AG08396 (cell line): ENCODE measurements at places on chromosomes 3 and 15.

DNA sequence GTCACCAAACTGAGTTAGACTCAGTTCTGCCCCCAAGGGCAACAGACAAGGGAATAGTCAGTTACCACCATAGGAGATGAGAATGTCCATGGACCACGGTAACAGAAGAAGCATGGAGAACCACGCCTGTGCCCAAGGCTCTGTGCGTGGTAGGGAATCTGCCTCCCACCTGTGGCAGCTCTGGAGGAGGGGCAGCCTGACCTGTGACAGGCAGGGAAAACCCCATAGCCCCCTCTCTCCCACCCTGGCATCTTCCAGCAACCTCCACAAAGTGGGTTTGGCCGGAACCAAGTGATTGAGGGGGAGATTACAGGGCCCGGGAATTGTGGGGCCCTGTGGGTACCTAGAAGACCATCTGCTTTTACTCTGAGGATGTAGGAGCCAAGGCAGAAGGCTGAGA is 14.3 kb upstream of the LTF start:
- no peak for DNase-seq

GRCh38 chr3:49279376-49279775 is 2.3 kb upstream of the C3orf62 start:
- DNase-seq = no peak

GRCh38 chr3:16284633-16285032 is 19.6 kb downstream of the OXNAD1 start:
- no peak for DNase-seq

GRCh38 chr3:15997274-15997943 is 177.1 kb upstream of the GALNT15 start:
- DNase-seq = no peak

DNA sequence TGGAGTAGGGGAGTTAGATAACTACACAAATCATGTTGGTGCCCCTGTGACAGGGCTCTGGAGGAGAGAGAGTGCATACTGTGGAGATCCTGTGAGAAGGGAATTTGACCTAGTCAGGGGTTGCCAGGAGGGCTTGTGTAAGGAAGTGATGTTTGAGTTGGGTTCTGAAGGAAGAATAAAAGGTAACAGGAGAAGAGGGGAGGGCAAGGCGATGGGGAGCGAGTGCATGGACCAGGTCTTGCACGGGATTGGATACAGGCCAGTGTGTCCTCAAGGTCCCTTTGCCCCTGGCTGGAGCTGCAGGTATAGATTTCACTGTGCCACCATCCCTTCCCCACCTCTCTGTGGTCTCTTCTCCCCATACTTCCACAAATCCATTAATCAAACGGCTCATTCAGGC is 83.9 kb downstream of the RGMA start:
- DNase-seq = no peak

DNA sequence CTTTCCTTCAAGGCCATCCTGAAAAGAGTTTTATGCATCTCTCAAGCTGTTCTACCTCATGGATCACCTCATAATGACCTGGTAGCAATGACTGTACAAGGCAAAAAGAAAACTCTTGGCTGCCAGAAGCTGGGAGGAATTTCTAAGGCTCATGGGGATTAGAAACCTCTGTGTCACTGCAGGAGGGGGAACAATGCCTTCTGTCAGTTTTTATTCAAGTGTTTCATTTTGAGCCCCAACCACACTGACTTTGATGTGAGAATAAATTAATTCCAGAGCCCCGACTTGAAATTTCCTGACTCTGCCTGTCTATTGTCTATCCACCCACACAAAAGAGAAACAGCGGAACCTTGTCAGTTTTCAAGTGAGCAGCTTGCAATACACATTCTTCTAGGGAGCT is 58.7 kb upstream of the MRPL3 start:
- no peak for DNase-seq

GRCh38 chr15:85457392-85457968 is 77.1 kb downstream of the AKAP13 start:
- DNase-seq = no peak

GRCh38 chr3:146505516-146505915 is 36.2 kb upstream of the PLSCR2 start:
- no peak for DNase-seq

GRCh38 chr15:57340682-57341259 is 35.5 kb upstream of the CGNL1 start:
- DNase-seq = peak; percentile 49

- no peak for DNase-seq
Observed at GRCh38 chr3:77147836-77148578, 108.1 kb downstream of the ROBO2 start.

- no peak for DNase-seq
Observed at GRCh38 chr3:174907628-174908407, 48.7 kb downstream of the NAALADL2 start.

DNA sequence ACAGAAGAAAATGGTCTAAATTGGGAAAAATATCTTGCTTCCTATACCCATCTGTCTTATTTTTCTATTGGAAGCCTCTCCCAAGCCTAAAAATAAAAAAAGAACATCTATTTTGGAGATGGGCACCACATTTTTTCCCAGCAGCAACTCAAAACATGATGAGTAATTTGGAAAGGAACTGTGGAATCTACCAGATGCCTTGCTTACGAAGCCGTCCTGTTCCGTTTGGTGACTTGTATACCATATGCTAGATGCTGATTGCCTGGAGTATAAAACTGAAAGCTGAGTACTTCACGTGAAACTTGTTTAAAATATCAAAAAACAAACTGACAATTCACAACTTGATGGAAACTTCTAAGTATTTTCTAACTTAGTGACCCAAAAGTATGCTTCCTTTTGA is 491.0 kb downstream of the ROBO2 start:
- DNase-seq = peak; percentile 41

DNA sequence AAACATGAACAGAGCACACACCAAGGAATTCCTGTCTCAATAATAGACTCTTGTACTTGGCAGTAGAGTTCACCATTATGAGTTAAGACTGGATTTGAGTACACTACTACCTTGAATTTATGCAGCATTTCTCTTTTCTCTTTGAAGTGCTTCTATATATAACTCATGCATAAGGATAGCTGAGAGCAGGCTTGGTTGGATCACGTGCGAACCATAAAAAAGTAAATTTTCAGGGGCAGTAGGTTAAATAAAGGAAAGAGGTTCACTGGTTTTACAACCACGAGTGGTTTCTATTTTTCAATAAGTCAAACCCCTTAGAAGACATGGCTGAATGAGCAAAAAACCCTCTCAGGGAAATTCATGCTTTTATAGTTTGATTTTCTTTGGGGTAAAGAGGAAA is 28.6 kb upstream of the PDZRN3 start:
- DNase-seq = no peak

GRCh38 chr15:101844916-101845315 is 32.9 kb downstream of the OR4F15 start:
- DNase-seq = no peak

- no peak for DNase-seq
Observed at GRCh38 chr15:67009576-67010569, 55.5 kb upstream of the SMAD3 start.

DNA sequence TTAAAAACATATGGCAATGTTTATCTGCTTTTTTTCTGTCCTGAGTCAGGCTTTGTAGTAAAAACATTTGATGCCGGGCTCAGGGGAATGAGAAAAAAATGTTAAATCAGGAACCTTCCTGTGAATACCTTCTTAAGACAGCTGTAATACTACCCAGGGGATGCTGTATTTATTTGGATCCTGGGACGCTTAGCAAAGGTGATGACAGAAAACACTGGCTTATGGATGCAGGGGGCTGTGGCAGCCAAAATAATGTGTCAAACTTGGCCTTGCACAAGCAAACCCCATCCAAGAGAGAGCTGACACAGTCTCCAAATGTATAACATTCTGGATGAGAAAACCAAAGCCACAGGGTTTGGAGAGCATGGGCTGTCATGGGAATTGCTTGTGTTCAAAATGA is 438.2 kb upstream of the PROK2 start:
- DNase-seq = no peak

GRCh38 chr3:25033407-25034029 is 394.5 kb upstream of the RARB start:
- peak; percentile 8 for DNase-seq

DNA sequence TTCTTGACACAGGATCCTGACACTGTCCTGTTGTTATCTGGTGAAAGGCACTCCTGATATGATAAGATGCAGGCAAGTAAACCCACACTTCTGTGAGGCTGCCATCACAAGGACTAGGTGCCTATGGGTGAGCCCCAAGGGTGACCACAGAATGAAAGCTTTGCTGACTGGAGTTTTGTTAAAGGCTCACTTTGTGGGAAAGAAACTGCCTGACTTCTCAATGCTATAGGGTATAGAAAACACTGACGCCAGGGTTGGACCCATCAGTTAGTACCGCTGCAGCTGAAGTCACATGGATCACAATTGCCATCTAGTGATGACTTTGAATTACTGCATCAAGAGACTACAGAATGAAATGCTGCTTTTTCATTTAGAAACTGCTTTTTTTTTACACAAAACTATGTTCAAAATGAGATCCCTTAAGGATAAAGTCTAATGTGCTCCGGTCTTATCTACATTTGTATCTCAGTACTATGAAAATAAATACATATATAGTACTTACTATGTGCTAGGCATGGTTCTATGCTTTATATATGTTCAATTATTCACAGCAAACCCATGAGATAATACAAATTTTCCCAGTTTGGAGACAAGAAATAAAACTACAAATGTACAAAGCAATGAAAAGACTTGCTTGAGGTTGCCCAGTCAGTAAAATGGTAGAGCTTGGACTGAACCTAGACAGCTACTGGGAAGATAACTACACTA is 64.2 kb upstream of the CMSS1 start:
- peak; percentile 51 for DNase-seq

DNA sequence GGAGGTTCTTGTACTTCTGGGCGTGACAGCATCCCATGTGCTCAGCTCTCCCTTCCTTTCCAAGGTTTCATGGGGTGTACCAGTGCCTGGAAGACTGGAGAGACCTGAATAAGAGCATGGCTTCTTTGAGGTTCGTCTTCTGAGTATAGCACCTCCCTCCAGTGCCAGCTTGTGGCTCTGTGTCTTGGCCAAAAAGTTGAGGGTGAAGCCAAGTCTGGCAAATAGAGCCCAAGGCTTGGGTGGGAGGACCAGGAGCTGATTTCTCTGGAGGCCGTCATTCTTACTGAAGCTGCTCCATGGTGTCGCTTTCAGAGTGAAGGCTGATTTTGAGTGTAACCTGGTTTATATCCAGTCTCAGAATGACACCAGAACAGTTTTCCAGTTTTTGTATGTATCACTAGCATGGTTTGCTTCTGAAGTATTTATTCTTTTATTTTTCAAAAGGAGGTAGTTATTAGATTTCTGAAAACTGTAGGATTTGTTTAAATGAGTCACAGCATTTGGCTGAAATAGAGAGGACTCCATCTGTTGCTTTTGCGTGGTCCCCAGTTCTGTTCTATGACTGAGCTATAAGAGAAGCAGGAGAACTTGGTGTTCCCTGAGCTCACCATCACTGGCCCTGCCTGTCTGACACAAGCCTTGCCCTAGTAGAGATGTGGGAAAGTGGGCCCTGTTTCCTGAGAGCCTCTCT is 47.2 kb downstream of the BSN start:
- DNase-seq = no peak

DNA sequence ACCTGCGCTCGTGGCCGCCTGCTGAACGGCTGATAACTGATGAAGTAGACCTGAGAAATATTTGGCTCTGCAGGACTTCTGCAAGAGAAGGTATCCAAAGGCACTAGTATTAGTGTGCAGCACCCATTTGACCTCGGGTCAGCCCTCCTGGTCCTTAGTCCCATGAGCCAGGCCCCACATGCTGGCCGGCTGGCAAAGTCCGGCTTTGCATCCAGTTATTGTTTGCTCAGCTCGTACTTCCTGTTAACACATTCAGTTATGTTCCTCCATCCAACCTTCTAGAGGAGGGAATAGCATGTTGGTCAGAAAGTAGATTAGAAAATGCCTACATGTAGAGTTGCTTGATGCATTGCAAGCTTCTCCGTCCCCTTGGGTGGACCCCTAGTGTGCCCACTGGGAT is 385.7 kb upstream of the RGMA start:
- no peak for DNase-seq

DNA sequence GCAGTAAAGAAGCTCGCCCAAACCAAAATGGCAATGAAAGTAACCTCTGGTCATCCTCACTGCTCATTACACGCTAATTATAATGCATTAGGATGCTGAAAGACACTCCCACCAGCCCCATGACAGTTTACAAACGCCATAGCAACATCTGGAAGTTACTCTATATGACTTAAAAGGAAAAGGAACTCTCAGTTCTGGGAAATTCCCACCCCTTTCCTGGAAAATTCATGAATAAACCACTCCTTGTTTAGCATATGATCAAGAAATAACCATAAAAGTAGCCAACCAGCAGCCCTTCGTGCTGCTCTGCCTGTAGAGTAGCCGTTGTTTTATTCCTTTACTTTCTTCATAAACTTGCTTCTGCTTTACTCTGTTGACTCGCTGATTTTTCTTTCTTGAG is 164.6 kb downstream of the SMAD6 start:
- no peak for DNase-seq

GRCh38 chr3:150890831-150891230 is 14.4 kb downstream of the MINDY4B start:
- no peak for DNase-seq

DNA sequence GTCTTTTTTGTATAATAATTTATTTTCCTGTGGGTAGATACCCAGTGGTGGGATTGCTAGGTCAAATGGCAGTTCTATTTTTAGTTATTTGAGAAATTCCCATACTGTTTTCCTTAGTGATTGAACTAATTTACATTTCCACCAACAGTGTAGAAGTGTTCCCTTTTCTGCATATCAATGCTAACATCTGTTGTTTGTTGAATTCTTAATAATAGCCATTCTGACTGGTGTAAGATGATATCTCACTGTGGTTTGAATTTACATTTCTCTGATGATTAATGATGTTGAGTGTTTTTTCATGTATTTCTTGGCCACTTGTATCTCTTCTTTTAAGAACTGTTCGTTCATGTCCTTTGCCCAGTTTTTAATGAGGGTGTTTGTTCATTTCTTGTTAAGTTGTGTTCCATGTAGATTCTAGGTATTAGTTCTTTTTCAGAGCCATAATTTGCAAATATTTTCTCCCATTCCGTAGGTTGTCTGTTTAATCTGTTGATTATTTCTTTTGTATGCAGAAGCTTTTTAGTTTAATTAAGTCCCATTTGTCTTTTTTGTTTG is 713.3 kb upstream of the EPHA6 start:
- no peak for DNase-seq

DNA sequence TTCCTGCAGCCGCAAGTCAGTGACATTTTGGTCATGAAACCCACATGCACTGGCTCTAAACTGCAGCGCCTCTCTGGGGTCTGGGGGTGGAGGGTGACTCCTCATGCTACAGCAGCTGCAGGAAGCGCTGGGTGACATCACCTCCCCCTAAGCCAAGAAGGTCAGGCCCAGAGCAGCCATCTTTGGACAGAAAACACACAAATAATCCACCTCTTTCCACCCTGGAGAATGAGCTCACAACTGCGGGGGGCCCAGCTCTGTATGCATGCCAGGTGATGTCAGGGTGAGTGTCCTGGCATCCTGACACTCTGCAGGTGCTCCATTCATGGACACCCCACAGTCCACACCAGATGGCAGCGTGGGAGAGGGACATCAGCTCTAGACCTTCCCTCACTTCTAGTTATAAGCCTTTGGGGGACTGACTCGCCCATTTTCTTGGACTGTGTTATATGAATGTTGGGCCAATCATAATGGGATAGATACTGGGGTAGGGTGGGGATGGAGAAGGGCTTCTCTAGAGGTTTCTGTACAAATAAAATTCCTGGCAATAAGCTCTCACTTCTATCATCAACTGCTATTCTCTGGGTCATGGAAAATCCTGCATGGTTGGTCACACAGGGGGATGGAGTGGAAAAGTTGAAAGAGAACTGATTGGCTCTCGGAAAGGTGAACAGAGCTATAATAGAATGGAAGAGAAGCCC is 70.7 kb upstream of the THBS1 start:
- no peak for DNase-seq

GRCh38 chr3:146200461-146201220 is 39.7 kb upstream of the PLOD2 start:
- no peak for DNase-seq
